ENCODE measurements at places on chromosomes 12 and 14.

- no peak for DNase-seq
These were observed 5.8 kb downstream of the SLC38A2 start for GRCh38 chr12:46366771-46367170.

GRCh38 chr14:93132472-93133065 lies 16.8 kb upstream of the ITPK1 start:
- DNase-seq = no peak

DNA sequence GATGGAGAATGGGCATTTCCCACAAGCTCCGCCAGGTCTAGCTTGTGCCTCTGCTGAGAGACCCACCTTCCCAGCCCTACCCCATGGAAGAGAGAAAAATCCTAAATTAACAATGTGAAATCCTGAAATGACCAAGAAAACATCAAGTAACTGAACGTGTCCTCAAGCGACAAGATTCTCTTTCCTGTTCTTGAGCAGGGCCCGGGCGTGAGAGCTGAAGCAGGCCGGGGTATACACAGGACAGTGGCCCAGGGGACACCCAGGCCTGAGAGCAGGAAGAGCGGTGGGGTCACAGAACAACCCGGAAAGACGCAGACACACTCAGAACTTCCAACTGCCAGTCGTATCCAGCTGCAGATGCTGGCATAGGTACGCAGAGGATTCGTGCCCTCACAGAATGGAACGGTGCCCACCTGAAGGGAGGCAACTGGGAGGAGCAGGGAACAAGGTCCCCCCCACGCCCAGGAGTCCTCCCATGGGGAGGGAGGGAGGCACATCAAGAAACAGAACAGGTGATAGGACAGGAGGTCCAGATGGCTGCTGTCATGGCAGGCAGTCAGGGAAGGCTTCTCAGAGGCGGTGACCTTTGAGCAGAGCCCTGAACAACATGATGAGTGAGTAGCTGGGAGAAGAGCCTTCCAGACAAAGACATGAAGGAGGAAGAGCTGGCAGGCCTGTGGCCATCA lies 9.1 kb downstream of the RIMBP2 start:
- DNase-seq = no peak

DNA sequence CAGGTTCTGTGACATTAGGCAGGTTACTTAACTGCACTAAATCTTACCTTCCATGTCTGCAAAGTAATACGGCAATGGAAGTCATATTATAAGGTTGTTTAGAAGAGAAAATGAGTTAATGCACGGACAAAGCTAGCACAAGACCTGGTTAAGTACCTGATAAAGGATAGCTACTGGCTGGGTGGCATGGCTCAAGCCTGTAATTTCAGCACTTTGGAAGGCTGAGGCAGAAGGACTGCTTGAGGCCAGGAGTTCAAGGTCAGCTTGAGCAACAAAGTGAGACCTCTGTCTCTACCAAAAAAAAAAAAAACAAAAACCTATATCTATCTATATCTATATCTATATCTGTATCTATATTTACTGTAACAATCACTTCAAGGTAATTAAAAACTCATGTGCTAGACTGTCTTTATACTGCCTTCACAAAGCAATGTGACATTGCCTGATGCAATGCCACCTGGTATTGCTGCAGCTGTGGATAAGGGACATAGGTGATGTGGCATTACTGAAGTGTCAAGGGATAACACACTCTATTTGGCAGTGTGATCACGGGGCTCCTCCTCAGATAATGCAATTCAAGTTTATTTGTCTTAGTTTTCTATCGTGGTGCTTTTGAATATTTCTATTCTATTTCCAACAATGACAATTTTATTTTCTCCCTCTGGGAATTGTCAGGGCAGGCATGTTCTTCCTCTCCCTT lies 107.1 kb downstream of the PAX9 start:
- DNase-seq = no peak

GRCh38 chr12:108237272-108237671 lies 101.8 kb downstream of the CMKLR1 start:
- DNase-seq = no peak

GRCh38 chr14:20698018-20698329 lies 9.4 kb downstream of the ANG start:
- no peak for DNase-seq

GRCh38 chr12:92757597-92758121 lies 54.9 kb downstream of the PLEKHG7 start:
- no peak for DNase-seq

DNA sequence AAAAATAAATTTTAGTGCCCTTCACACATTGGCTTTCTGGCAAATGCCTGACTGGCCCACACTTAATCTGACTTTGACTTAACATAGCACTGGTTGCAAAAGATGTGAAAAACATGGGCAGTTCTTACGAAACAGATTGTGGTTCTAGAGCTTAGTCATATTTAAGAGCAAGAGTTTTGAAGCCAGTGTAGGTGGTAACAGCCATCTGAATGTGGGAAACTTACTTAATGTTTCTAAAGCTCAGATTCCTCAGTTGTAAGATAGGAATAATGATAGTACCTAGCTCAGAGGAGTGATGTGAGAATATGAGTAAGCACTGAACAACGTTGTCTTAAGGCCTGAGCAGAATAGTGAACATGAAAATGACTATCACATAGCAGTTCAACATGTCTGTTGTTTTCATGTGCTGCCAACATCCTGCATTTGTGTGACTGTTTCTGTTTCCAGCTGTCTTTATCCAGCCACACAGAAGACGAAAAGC lies 262.7 kb downstream of the SYT1 start:
- no peak for DNase-seq

DNA sequence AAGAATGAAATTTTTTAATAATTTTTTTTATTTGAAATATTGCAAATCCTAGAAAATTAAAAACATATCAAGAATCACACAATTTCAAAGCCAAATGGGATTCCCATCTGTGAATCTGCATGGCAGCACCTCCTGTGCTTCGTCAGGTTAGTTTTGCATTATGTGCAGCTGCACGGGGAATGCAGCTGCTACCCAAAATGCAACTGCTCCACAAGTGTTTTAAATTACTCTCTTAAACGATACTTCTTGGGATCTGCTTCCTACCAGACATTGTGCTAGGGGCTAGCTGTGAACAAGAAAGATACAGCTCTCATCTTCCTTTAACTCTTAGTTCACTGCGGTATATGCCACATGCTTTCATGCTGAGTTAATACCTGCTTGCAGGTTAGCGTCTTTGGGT lies 154.2 kb downstream of the CRADD start:
- no peak for DNase-seq

- DNase-seq = no peak
These were observed at the start of gene SMAGP for GRCh38 chr12:51270067-51270950. SMAGP (minus strand) TSS chr12:51270415; CDS start chr12:51269278, 1,137 bp downstream.

DNA sequence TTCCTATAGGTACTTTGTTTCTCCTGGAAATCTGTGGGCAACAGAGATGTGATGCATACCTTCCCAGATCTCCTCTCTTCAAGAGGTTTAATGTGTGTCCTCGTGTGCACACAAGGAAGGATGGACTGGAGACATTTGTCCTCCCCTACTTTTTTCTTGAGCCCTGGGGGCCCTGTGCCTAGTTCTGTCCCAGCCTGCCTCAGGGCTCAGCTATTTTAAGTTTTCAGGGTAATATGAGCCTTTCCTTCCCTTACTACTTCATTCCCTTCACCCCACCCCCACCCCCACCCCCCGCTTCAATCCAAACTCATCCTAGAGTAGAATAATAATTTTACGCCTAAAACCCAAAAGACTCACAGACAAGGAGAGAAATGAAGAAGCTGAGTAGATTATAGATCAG lies 446 bp downstream of the STAC3 start:
- DNase-seq = no peak
